ENCODE measurements at places on chromosomes 5 and 9. TPM values are rescaled to one million over a fixed set of nuclear protein-coding genes. Genes with fewer than 3 reads are reported as not detected.

The IFNB1 gene
- not detected for total RNA-seq

- H3K36me3 ChIP-seq = no peaks in the 10 kb centered on the region
- H3K4me3 ChIP-seq = no peak overlapping the region
- H3K4me1 ChIP-seq = peaks cover 33% of the 10 kb centered on the region
- no peaks in the 10 kb centered on the region for H3K27me3 ChIP-seq
Observed at GRCh38 chr5:117679046-117679445, 1104.4 kb upstream of the SEMA6A start.

DNA sequence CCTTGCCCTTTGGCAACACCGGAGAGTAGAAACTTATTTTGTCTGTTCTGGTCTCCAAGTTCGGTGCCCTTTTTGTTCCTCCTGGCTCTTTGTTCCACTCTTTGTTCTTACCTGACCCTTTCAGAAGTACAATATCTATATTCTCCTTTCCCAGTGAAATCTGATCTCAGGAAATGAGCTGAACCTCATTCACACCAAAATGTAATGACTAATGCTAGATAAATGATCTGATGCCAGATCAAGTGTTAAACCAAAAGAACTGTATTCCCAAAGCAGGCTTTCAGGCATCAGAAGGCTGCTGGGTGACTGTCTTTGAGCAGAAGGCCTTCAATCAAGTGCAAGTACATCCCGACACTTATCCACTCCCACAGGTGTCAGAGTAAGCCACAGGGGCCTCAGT, 156.4 kb downstream of the SPOCK1 start:
- no peak overlapping the region for H3K27ac ChIP-seq
- H3K36me3 ChIP-seq = peaks cover 11% of the 10 kb centered on the region
- no peaks in the 10 kb centered on the region for H3K27me3 ChIP-seq
- H3K4me3 ChIP-seq = no peak overlapping the region
- no peak for DNase-seq

The GLDC gene
- total RNA-seq = 0.78 TPM

DNA sequence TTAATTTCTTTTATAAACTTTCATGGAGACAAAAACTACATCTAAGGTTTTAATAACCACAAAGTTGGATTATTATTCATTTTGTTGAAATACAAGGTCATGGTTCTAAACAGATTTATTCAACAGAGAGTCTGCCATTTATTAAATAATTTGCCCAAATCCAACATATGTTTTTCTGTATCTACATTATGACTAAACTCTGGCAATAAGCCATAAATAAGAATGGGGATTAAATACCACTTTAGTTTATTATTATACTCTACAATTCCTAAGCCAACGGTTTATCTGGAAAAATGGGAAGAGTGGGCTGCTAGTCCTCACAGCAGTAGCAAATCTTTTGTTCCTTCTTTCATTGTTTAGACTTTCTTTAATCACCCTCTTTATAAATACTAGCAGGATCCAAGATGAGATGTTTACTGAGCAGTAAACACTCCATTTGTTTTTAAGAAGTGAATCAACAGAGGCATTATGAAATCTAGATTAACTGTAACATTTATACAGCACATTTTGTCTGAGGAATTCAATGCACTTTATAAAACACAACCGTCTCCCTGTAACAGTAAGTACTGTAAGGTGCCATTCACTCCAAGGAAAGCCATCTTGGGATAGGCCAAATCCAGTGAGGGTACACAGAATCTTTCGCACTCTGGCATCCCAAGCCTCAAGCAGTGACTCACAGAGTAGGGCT, 89.7 kb downstream of the DROSHA start:
- H3K27ac ChIP-seq = peak overlapping the region; percentile 38
- H3K36me3 ChIP-seq = peaks cover 44% of the 10 kb centered on the region
- DNase-seq = no peak

The ACTL7A gene
- total RNA-seq = not detected

The CMYA5 gene
- total RNA-seq = 0.39 TPM

GRCh38 chr9:98916660-98917059, 27.0 kb upstream of the COL15A1 start:
- H3K4me1 ChIP-seq = no peaks in the 10 kb centered on the region
- H3K27ac ChIP-seq = no peak overlapping the region
- H3K36me3 ChIP-seq = no peaks in the 10 kb centered on the region
- no peak overlapping the region for H3K4me3 ChIP-seq
- H3K27me3 ChIP-seq = peaks cover 37% of the 10 kb centered on the region

The C9 gene
- not detected for total RNA-seq

DNA sequence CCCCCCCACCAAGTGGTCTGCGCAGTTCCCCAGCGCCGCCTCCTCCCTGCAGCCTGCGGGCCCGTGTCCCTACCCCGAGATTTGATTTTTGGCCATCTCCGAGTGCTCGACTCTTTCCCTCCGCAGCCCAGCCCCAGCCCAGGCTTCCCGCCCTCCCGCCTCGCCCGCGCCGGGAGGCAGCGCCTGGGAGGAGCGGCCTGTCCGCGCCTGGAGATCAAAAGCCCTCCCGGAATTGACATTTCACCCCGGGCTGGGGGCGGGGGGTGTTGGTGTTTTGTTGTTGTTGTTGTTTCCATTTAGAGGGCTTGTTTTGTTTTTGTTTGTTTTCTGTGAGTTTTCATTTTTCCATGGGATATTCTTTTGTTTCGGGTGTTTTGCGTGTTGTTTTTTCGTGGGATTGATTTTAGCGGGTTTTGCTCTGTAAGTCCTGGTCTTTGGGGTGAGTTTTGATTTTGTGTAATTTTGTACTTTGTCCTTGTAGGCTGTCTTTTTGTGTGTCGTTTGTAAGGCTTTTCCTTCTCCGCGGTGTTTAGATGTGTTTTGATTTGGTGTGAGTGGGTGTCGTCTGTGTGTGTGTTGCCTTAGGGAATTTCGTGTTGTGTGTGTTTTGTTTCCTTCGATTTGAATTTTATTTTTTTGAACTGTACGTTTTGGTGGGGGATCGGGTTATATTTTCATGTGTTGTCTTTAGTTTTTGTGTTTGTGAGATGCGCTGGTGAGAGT, 1.7 kb upstream of the PAX5 start:
- no peak for DNase-seq
- H3K27me3 ChIP-seq = peaks cover 90% of the 10 kb centered on the region
- peaks cover 25% of the 10 kb centered on the region for H3K4me1 ChIP-seq
- H3K36me3 ChIP-seq = no peaks in the 10 kb centered on the region

DNA sequence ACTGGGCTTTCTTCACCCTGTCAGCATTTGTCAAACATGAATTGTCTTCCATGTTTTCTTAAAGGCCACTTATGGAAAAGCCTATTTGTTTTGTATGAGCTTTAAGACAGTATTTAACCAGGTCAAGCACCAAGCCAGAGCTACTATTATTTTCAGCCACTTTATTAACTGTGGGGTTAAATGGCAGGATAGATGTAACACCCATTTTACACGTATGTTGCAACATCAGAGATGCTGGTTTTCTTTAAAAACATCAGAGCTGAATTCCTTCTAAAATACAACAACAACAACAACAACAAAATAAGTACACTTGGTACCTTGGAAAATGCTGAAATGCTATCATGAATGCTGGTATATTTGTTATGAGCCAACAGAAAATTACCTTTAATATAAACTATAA, 13.6 kb downstream of the ARRDC3 start:
- H3K4me3 ChIP-seq = no peak overlapping the region
- H3K27ac ChIP-seq = no peak overlapping the region
- no peaks in the 10 kb centered on the region for H3K27me3 ChIP-seq
- peaks cover 1% of the 10 kb centered on the region for H3K4me1 ChIP-seq
- H3K36me3 ChIP-seq = peaks cover 62% of the 10 kb centered on the region

DNA sequence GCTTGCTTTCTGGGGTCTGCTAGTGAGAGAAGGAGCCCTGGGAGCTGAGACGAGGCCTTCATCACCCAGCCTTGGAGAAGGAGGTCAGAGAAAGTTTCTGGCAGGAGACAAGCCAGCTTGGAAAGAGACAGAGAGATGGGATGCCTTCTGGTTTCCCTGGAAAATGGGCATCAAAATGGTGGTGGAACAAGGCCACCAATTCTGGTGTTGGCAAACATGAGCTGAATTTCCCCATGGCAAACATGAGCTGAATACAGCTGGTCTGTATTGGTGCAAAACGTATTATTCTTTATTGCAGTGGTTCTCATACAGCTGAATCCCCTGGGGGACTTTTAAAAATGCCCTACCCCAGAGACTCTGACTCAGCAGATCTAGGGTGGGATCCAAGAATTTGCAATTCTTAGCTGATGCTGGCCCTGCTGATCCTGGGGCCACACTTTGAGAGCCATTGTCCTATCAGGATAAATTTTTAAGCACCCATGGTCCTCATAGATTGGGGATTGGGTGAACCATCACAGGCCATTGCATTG, 39.1 kb upstream of the S1PR3 start:
- H3K4me1 ChIP-seq = peaks cover 32% of the 10 kb centered on the region
- H3K27ac ChIP-seq = no peak overlapping the region
- no peaks in the 10 kb centered on the region for H3K36me3 ChIP-seq
- no peak overlapping the region for H3K4me3 ChIP-seq

GRCh38 chr5:147417135-147417813, 92.6 kb downstream of the DPYSL3 start:
- peaks cover 30% of the 10 kb centered on the region for H3K36me3 ChIP-seq
- H3K27ac ChIP-seq = peak overlapping the region; percentile 48
- H3K4me3 ChIP-seq = no peak overlapping the region
- H3K4me1 ChIP-seq = peaks cover 17% of the 10 kb centered on the region

- no peak overlapping the region for H3K4me3 ChIP-seq
- no peaks in the 10 kb centered on the region for H3K36me3 ChIP-seq
- H3K27ac ChIP-seq = no peak overlapping the region
Observed at GRCh38 chr5:21159510-21160059, 1171.6 kb upstream of the CDH18 start.

DNA sequence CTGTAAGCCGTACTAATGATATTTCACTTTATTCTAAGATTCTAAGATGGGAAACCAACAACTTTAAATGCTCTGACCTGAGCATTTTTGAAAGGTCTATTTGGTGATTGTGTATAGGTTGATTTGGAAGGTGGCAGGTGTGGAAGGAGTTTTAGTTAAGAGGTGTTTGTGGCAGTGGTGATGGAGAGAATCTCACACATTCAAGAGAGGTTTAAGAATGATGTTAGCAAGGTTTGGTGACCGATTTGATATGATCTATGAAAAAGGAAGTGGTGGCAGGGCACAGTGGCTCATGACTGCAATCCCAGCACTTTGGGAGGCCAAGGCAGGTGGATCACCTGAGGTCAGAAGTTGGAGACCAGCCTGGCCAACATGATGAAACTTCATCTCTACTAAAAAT, 319.2 kb upstream of the CD180 start:
- H3K4me1 ChIP-seq = peaks cover 14% of the 10 kb centered on the region
- no peaks in the 10 kb centered on the region for H3K36me3 ChIP-seq
- peaks cover 3% of the 10 kb centered on the region for H3K27me3 ChIP-seq
- DNase-seq = no peak

DNA sequence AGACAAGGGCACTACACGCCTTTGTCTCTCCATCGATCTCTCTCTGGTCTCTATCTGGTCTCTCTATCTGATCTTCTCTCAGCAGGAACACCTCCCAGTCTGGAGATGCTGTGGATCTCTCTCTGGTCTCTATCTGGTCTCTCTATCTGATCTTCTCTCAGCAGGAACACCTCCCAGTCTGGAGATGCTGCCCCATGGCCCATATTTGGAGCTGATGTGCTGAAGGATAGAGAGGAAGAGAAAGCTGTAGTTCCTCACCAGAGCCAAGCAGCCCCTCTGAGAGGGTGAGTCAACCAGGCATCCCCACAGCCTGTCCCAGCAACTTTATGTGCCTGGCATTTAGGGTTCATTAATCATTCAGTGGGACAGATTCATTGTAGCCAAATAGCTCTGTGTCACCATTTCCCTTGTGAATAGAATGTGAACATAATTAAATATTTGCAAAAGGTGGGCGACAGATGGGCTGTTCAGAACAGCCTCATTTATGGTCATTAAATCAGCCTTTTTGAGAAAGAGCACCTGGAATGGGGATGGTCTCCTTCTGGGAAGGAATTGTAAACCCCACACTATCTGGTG, 189.3 kb upstream of the MAST4 start:
- H3K27me3 ChIP-seq = peaks cover 16% of the 10 kb centered on the region
- no peaks in the 10 kb centered on the region for H3K36me3 ChIP-seq
- no peak for DNase-seq
- no peaks in the 10 kb centered on the region for H3K4me1 ChIP-seq
- no peak overlapping the region for H3K27ac ChIP-seq

DNA sequence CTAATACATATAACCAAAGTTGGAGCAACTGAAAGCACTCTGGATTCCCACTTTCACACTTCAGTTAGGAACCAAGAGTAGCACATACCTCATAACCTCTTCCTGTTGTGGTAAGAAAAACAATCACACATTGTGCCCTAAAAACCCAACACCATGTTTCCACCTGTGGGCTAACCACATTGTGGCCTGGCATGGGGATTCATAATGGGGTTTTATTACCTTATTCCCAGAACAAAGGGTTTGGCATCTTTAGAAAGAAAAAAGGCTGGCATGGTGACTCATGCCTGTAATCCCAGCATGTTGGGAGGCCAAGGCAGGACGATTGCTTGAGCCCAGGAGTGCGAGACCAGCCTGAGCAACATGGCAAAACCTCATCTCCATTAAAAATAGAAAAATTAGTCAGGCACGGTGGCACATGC, 60.6 kb downstream of the HSD17B3 start:
- no peak overlapping the region for H3K27ac ChIP-seq
- H3K27me3 ChIP-seq = peaks cover 28% of the 10 kb centered on the region
- no peaks in the 10 kb centered on the region for H3K36me3 ChIP-seq
- DNase-seq = no peak
- H3K4me3 ChIP-seq = no peak overlapping the region

The WDR38 gene
- not detected for total RNA-seq

GRCh38 chr5:37717613-37718431, 122.0 kb downstream of the GDNF start:
- no peaks in the 10 kb centered on the region for H3K27me3 ChIP-seq
- peaks cover 24% of the 10 kb centered on the region for H3K4me1 ChIP-seq
- peak; percentile 88 for DNase-seq
- peak overlapping the region; percentile 54 for H3K27ac ChIP-seq
- H3K36me3 ChIP-seq = peaks cover 7% of the 10 kb centered on the region

GRCh38 chr5:126199467-126199866, 223.7 kb upstream of the GRAMD2B start:
- H3K4me1 ChIP-seq = peaks cover 8% of the 10 kb centered on the region
- H3K4me3 ChIP-seq = no peak overlapping the region
- H3K36me3 ChIP-seq = no peaks in the 10 kb centered on the region
- H3K27ac ChIP-seq = no peak overlapping the region

The ITK gene
- total RNA-seq = not detected

DNA sequence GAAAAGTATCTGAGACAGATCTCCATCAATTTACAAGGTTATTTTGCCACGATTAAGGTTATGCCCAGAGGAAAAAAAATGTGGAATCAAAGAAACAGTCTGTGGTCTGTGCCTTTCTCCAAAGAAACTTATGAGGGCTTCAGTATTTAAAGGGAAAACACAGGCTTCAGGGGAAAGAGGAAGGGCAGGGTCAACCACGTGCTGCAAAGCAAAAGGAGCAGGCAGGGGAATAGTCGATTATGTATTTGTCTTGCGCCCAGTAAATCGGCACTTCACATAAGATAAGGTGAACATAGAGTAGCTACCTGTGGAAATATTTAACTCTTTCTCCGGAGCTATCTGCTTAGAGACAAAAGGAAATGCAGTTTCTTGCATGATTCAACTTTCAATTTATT, 343.7 kb downstream of the RAB3C start:
- no peaks in the 10 kb centered on the region for H3K36me3 ChIP-seq
- no peak overlapping the region for H3K4me3 ChIP-seq
- H3K4me1 ChIP-seq = peaks cover 8% of the 10 kb centered on the region
- no peak for DNase-seq
- peaks cover 2% of the 10 kb centered on the region for H3K27me3 ChIP-seq

The SARDH gene
- total RNA-seq = 0.21 TPM

Data from osteocyte (in vitro differentiated cells).